ENCODE measurements at places on chromosomes 16 and 17.

DNA sequence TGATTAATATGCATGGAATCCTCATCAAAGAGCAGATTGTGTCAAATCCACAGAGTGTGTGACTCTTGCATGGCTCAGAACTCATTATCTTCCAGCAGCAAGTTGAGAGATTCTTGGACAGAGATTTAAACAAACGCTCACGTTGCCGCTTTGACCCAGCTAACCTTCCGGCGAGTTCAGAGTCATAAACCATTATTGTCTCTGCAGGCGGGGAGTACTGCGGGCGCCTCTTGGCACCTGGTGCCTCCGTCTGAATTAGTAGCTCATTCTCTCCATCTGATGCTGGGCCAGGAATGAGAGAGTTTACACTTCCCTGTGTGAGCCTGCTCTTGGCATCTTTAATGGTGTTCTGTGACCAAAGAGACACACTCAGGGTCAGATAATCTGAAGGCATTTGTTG is 138.6 kb upstream of the WSCD1 start:
- no peak for DNase-seq

DNA sequence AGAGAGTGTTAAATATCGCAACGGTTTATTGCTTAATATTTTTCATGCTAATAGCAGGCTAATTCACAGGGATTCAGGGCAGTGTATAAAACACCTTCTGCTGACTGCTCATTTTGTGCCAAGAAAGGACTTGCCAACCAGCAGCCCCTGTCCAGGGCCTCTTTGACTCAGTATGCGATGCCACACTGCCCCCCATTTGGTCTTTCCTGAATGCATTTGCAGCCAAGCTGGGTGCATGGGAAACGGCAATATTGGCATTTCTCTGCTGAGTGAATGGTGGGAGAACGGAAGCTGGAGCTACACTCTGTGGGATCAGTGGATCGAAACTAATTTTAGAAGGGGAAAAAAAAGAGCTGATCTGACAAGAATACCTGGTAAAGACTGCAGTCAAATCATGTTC is 152.9 kb upstream of the C16orf82 start:
- no peak for DNase-seq

GRCh38 chr17:30323262-30323894 is 10.5 kb downstream of the TMIGD1 start:
- DNase-seq, result no peak

DNA sequence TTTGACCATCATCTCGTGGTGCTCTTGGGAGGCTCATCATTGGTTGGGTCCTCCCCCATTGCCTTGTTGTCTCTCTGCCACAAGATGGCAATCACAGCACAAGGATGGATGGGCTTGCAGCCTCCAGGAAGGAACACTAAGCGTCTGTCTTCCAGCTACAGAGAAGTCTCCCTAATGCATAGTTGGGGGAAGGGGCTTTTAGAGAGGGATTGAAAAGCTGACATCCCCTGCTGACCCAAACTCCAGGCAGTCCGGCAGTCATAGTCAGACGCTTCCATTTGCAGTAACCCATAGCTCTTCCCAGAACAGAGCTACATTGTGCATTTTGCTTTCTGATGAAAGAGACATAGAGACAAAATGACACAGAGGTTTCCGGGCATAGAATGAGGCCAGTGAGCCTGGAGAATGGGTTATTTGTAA is 111.4 kb downstream of the UTP18 start:
- DNase-seq, result no peak

DNA sequence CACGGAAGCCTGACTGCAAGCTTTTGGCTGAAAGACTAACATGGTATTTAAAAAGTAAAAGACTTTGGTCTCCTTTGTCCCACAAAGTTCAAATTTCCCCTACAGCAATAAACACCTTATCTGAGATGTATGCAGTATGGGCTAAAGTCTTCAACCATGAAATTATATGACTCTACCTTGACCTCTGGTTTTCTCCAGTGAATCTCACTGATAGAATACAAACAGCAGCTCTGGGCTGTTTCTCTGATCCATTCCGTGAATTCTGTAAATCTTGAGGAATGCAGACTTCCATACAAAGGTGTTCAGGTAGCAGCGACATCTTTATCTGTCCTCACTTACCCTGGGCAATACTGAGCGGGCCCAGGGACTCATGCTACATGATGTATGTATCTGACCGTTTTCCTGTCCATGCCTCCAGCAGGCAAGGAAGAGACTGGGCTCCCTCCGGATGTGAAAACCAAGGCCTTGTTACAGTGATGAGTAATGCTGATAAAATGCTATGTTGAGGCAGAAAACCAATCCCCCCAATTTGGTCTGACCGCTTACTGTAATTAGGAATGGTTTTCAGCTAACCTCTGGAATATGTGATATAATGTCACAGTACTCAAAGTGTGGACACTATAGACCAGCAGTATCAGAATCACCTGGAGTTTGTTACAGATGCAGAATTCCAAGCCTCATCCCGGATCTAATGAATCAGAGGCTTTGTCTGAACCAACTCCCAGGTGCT is 589.8 kb downstream of the HS3ST4 start:
- no peak for DNase-seq

DNA sequence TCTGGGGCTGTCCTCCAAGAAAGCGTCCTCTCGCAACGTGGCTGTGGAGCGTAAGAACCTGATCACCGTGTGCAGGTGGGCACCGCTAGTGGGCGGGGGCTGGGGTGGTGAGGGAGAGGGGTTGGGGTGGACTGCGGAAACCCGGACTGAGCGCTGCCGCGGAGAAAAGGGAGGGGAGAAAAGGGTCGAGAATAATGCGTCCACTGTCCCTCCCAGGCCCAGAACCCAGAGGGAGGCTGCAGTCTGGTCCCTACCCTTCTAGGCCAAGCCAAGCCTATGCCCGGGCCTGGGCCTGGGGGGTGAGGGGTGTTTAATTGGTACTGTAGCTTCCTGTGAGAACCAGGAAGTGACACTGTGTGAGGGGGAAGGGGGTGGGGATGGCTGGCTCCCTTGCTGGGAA is 464 bp downstream of the RUNDC3A start:
- DNase-seq, result no peak

DNA sequence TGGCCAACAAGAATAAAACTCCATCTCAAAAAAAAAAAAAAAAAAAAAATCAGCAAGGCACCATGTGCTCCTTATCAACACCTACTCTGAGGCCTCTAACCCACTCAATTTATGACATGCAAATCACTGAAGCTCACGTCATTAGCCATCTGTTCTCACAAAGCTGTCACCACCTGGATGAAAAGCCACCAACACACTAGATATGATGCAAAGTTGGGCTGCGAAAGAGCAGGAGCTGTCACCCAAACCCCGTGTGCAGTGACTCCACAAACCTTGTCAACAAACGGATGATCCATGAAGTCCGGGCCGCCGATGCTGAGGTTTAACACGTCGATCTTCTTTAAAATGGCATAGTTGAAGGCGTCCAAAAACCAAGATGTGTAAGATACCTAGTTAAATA is 25.3 kb downstream of the MBTPS1 start:
- DNase-seq, result no peak

DNA sequence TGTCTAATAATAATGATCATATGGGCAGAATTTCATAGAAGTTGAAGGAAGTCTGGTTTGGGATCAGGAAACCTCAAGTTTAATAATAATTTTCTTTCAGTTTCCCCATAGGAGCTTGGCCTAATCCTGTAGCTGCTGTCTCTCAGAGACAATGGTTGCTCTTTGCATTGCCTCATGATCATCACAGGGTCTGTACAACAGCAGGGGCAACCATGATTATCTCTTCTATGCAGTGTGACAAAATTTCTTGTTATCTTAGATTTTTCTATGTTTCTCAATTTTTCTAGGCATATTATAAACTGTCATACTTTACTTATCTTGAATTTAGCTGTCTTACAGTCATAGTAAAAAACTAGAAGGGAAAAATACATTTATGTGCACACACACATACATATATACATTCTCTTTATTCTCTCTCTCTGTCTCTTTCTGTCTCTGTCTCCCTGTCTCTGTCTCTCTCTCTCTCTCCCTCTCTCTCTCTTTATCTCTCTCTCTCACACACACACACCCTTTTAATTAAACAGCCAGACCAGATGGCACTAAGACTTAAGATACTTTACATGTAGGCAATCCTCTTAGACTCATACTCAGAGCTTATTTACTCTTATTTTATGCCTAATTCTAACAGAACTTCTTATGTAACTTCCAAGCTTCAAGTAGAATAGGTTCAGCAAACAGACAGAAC is 30.5 kb downstream of the SMIM36 start:
- no peak for DNase-seq

DNA sequence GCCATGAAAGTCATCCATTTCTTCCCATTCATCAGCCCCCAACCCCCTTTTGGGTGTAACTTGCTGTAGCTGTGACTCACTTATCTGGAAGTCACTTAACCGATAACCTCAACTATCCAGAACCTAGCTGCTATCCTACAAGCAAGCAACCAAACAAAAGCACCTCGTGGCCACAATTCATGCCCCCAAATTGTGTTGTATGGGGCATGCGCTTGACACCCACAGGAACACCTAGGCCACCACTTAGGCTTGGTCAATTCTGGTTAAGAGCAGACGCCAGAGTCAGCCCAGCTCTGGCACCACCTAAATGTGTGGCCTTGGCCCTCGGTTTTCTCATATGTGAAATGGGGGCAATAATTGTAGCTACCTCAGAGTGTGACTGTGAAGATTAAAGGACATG is 3.7 kb downstream of the PIK3R5 start:
- no peak for DNase-seq

- DNase-seq, result no peak
Measured at GRCh38 chr17:7233701-7234082, 625 bp downstream of the DVL2 start.

DNA sequence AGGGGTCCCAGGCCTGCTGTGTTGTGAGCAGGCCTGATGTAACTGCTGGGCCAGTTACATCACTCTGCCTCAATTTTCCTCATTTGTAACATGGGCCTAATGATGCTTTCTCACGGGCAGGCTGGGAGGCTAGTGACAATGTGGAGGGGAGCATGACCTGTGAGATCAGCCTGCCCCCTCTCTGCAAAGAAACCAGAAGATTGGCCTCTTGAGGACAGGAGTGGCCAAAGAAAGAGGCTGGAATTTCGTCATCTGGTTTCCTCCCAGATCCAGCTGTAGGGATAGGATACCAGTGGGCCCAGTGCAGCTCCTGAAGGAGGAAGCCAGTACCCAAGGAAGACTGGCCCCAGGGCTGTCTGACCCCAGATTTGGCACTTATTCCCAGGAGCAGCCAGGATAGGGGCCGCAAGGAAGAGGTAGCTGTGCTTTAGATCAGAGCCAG is 615 bp upstream of the SREBF1 start:
- no peak for DNase-seq

DNA sequence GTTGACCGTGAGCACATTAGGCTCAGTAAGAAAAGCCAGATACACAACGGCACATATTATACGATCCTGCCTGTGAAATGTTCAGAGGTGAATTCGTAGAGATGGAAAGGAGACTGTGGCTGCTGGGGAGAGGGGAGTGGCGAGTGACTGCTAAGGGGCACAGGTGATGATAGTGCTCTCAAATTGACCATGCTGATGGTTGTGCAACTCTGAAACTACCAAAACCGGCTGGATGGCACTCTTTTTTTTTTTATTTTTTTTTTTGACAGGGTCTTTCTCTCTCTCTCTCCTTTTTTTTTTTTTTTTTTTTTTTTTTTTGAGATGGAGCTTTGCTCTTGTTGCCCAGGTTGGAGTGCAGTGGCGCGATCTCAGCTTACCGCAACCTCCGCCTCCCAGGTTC is 8.1 kb upstream of the SEC14L5 start:
- DNase-seq, result no peak

- no peak for DNase-seq
Measured at GRCh38 chr16:10756574-10756973, 12.9 kb downstream of the NUBP1 start.

DNA sequence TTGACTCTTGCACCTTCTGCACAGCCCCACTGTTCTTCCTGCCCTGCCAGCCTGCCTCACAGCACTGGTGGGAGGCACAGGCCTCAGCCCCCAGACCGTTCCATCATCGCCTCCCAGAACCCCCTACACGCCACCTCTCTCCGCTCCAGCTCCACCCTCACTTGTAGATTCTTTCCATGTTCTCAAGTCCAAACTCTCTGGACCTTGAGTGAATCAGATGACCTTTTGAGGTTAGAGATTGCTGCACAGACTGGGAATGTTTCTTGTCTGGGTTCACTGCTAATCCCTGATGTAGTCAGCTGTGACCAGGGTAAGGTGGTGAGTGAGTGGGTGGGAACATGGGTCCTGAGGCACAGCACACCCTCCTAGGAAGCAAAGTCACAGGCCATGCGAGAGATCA is 272.4 kb downstream of the IRF8 start:
- no peak for DNase-seq

DNA sequence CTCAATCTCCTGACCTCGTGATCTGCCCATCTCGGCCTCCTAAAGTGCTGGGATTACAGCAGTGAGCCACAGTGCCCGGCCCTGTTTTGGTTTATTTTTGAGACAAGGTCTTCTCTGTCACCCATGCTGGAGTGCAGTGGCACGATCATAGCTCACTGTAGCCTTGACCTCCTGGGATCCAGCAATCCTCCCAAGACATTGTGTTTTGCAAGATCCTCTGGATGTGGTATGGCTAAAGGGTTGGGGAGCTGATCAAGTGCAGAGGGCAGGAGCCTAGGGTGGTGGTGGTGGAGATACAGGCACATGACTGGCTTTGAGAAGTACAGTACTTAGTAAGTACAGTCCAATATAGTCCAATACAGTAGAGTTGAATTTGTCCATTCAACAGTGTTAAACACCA is 16.6 kb upstream of the TNS4 start:
- DNase-seq, result no peak

DNA sequence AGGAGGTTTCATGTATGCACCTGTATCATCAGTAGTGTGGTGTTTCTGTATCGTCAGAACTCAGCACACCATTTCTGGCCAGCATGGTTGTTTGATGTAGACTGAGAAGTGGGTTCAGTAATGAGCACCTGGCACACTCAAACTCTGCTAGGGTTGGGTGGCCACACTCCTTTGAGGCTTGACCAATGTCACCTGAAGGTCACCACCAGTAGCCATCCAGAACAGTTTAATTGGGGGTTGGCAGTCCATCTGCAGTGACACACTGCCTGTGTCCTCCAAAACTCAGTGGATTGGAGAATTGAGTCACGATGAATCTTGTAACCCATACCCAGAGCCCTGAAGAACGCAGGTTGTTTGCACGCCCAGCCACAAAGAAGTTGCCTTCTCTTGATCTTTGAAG is 86.8 kb upstream of the HSBP1 start:
- no peak for DNase-seq

GRCh38 chr17:6815775-6816174 is 15.8 kb downstream of the TEKT1 start:
- no peak for DNase-seq

DNA sequence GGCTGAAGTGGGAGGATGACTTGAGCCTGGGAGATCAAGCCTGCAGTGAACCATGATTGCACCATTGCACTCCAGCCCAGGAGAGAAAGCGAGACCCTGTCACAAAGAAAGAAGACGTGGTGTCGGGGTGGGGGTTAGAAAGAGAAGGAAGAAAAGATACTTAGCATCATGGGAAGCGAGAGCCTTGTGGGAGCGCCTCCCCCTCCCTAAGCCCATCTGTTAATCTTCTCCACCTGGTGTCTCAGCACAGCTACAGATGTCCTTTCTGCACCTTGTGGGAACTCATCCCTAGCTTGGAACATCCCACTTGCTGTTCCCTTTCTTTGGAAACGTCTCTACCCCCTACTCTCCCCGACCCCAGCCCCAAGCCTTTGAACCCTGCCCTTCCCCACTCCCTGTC is 6.0 kb downstream of the ZNF688 start:
- no peak for DNase-seq
